ENCODE measurements at places on chromosomes 7 and 10.
A peak's percentile ranks its signal among the peaks of the same experiment; 100 is the strongest.

GRCh38 chr7:133820584-133820983 lies 306.6 kb upstream of the LRGUK start:
- DNase-seq: no peak

DNA sequence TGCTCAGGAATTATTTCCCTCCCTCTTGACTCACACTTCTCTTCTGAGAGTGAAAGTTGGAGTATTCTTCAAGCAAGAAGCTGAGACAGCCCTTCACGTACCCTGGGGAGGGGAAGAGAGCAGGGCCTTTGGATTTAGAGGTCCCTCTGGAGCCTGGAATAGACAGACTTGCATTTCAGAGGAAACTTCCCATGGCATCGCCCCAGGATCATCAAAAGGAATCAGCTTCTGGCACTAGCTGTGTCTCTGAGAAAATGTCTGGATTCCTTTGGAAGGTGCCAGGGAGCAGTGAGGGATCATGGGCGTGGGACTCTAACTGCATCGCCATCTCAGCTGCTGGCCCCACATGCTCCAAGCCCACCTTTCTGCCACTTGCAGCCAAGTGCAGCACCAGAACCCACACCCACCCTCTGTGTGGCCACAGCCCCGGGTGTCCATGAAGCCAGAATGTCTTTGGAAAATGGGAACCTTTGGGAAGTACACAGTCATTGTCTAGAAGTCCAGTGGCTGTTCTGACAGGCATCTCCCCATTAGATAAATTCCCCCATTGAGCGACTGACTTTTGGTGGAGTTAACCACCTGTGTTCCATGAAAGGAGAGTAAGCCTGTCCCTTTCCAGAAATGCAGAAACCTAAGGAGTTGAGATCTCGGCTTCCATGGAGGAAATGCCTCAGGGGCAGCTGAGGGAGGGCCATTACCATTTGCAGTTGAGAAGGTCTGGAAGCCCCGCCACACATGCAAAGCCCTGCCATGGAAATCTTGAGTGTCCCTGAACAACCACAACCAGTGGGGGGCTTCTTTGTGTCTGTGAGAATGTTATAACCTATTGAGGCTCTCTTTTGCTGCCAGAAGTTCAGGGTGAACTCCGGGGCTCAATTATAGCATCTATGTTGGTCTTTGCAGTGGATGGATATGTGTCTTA lies 57.8 kb upstream of the GDF10 start:
- DNase-seq: no peak

- no peak for DNase-seq
These were observed 116.6 kb downstream of the PTPN20 start for GRCh38 chr10:47027784-47028260.

- no peak for DNase-seq
These were observed 231.7 kb downstream of the USP6NL start for GRCh38 chr10:11379771-11380170.

GRCh38 chr10:71719042-71719441 lies 536 bp downstream of the C10orf105 start:
- DNase-seq: no peak

GRCh38 chr10:51783941-51784340 lies 84.5 kb upstream of the CSTF2T start:
- no peak for DNase-seq

GRCh38 chr10:111830359-111830758 lies 353.2 kb downstream of the GPAM start:
- DNase-seq: no peak

GRCh38 chr7:37074370-37074769 lies 350.1 kb upstream of the AOAH start:
- no peak for DNase-seq

GRCh38 chr7:148156233-148156632 lies 434.3 kb upstream of the C7orf33 start:
- DNase-seq: no peak

DNA sequence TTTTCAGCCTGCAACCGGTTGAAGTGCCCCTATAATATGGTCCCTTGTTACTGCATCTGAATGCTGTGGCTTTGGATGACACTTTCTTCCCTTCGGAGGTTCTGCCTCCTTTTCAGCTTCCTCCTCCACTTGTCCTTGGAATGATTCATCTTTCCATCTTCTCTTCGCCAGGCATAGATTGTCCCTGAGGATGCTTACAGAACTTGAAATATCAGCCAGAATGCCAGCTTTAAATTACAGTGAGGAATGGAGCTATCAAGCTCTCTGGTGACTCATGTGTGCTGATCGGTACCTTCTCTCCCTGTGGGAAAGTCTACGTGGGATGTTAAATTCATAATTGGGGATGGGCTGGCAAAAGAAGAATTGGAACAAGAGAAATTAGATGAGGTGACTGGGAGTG lies 45.9 kb upstream of the PDK4 start:
- no peak for DNase-seq

- no peak for DNase-seq
These were observed 261.4 kb downstream of the BAMBI start for GRCh38 chr10:28938745-28939144.

DNA sequence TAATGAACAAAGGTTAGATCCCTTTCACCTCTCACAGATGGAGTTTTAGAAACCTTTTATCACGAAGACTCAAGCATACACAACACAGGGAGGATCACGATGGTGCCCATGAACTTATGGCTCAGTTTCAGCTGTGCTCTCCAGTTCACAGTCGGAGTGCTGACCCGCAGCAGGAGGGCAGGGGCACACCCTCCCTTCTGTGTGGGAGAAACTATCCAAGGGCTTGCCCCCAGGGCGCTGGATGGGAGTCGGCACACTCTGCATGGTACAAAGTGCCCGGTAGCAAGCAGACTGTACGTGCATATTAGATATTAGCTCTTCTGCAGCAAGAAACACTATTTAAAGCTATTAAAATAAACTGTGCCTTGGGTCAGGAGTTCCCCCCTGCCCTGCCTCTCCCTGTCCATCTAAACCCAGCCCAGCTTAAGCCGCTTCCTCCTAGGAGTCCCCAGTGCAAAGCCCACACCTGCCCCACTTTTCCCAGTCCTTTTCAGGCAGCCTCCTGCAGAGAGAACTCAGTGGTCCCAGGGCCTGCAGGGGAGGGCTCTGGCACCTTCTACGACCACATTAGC lies 76.5 kb downstream of the CHST15 start:
- DNase-seq: no peak

DNA sequence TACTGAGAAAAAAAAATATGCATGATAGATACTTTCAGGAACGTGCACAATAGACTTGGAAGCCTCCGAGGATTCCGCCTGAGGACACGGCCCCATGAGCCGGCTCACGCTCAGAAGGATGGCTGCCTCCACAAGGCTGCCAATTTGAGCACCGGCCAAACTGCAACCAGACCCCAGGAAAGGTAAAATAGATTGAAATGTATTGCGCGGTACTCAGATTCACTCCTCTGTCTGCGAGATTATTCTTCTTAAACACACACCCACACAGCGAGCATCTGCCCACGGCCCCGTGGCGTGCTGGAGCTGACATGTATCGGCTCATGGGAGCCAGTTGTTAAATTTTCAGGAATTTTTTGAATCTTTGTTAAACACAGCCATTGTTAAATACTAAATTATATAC lies 653.2 kb upstream of the MKI67 start:
- no peak for DNase-seq

GRCh38 chr10:70694418-70695141 lies 22.3 kb downstream of the ADAMTS14 start:
- DNase-seq: peak; percentile 31

DNA sequence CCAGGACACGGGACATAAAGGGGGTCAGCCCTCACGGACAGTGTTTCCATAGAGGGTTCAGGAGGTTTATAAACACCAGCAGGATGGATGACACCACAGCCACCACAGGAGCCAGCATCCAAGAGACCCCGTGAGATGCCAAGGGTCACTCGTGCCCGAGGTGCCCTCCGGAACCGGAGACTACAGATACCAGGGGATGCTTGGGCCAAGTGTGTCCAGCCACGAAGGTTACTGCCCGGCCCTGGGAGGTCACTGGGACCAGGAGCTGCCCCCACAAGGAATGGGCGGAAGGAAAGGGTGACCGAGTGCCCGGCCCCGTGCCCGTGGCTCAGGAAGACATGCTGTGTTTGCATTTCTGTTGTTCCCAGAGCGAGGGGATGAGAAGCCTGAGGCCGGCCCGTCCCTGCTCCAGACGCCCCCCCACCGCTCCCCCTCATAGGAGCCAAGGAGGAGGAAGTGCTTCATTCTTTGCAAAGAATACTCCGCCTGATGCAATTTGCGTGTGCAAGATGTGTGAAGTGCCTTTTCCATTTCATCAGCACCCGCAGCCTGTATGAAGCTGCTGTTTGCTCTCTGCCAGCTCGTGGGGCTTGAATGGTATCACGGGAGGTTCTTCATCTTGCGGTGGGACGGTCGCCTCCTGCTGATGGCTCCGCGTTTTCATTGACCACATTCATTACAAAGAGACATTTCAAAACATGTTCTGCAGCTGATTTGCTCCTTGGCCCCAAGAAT lies 176.4 kb downstream of the ELFN1 start:
- no peak for DNase-seq

- DNase-seq: peak; percentile 67
These were observed 76.8 kb downstream of the TPST1 start for GRCh38 chr7:66281678-66282590.

GRCh38 chr10:110216240-110216639 lies 8.8 kb downstream of the MXI1 start:
- no peak for DNase-seq

DNA sequence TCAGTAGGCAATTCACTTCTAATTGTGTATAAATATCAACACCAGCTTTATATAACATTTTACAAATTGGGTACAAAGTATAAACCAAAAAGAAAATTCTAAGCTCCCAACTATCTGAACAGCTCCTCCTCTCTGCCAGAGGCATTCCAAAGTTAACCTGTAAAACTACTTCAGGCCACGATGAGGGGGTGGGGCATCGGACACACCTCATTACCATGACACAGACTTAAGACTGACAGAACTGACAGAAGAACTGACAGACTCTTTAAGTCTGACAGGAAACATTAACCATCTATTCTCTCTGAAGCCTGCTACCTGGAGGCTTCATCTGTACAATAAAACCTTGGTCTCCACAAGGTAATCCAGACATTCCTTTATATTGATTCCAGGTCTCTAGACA lies 12.3 kb downstream of the ESYT2 start:
- DNase-seq: no peak

DNA sequence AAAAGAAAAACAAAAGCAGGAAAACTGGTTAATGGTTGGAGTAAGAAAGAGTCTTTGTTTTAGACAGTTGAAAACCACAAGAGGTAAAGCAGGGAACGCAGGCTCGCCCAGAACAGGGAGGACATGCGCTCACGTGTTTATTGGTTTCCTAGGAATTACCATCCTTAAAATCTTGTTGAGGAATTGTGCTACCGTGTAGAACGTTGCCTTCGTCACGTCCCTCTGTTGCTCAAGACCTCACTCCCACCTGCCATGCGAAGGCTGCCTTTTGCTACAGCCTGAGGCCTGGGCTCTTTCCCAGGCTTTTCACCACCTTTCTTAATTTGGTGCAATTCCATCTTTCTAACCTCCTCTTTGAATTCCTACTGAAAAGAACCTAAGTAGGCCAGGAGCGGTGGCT lies 61.6 kb upstream of the CAMK1D start:
- DNase-seq: no peak

DNA sequence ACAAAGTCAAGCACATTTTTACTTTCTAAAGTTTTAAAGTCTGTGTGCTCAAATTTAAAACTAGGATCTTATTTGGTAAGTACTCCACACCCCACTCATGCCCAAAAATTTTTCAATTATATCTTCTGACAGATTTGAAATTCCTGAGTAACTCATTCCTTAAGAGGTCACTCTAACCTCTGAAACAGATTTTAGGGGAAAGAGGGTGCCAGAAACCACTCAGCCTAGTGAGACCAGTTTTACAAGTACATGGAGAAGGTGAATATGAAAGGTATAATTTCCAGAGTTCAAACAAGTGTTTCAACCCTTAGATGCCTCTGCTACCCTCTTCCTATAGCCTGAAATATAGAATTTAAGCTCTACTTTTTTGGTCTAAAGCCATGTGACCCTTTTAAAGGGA lies 79.2 kb downstream of the C7orf25 start:
- DNase-seq: no peak

- peak; percentile 31 for DNase-seq
These were observed 76.6 kb downstream of the SUGCT start for GRCh38 chr7:40211276-40212003.

DNA sequence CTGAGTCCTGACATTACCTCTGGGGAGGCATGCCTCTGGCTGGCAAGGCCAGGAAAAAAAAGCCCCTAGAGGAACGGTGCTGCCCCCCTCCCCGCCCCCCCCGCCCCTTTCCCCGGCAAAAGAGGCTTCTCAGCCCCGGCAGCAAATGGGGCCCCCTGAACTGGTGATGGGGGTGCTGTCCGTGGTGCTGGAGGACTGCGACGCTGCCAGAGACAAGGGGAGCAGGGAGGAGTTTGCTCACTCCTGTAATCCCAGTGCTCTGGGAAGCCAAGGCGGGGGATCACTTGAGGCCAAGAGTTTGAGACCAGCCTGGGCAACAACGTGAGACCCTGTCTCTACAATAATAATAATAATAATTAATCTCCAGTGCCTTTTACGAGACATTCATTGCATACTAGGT lies 23.7 kb downstream of the SRRM3 start:
- DNase-seq: peak; percentile 43

GRCh38 chr7:140623980-140624379 lies 16.6 kb downstream of the DENND2A start:
- no peak for DNase-seq

DNA sequence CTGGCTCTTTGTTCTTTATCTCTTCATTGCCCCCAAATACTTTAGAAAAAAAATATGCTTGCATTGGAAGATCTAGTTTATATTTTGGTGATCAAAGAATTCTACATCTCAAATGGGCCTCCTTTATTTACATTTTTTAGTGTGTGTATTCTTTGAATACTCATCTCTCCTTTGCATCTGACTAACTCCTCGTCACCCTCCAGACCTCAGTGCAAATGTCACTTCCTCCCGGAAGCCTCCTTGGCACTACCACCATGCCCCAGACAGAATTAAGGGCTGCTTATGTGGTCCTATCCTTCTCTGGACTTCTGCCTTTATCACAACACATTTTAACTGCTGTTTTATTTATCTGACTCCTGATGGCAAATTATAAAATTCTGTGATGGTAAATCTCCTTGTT lies 52.0 kb upstream of the PPP1R3C start:
- no peak for DNase-seq

GRCh38 chr10:128373071-128373749 lies 247.0 kb upstream of the MKI67 start:
- no peak for DNase-seq

DNA sequence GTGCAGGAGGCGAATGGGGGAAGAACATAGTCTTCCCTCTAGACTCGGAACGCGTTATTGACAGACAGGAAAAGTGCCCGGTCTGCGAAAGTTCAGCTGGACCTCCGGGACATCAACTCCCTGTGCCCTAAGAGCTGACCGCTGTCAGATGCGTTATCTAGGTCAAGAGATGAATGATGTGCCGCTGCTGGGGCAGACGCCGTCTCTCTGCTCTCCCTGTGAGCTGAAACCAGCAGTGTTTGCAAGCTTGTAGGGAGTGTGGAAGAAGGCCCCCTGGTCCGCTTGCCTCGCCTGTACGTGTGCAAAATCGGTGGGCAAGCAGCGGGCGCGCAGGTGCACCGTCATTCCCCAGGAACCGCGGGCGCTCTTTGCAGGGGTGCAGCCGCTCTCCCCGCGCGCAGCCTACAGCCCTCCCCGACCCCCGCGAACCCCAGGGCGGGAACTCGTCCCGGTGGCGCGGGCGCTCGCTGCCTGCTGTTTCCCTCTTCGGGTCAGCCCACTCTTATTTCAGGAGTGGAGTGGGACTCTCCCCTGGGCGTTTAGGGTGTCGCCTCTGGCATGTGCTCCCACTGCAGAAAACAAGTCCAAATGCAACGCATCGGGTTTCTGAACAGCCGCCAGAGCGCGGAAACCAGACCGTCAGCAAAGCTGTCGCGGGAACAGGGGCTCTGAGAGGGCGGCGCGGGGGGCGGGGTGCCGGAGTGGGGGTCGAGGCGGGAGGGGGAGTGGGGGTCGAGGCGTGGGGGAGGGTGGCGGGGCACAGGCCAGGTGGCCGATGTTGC lies 1.8 kb upstream of the PFKFB3 start:
- DNase-seq: no peak

Data from hepatic stellate cell (primary cell).